ENCODE measurements at places on chromosomes 12 and 14.

- DNase-seq = no peak
Observed at GRCh38 chr12:78703820-78704525, 160.6 kb upstream of the SYT1 start.

- DNase-seq = no peak
Observed at GRCh38 chr12:67243260-67243659, 25.9 kb upstream of the CAND1 start.

GRCh38 chr12:16492240-16492639, 113.7 kb downstream of the LMO3 start:
- no peak for DNase-seq

GRCh38 chr12:1797991-1798640, 22.2 kb upstream of the LRTM2 start:
- DNase-seq = no peak

DNA sequence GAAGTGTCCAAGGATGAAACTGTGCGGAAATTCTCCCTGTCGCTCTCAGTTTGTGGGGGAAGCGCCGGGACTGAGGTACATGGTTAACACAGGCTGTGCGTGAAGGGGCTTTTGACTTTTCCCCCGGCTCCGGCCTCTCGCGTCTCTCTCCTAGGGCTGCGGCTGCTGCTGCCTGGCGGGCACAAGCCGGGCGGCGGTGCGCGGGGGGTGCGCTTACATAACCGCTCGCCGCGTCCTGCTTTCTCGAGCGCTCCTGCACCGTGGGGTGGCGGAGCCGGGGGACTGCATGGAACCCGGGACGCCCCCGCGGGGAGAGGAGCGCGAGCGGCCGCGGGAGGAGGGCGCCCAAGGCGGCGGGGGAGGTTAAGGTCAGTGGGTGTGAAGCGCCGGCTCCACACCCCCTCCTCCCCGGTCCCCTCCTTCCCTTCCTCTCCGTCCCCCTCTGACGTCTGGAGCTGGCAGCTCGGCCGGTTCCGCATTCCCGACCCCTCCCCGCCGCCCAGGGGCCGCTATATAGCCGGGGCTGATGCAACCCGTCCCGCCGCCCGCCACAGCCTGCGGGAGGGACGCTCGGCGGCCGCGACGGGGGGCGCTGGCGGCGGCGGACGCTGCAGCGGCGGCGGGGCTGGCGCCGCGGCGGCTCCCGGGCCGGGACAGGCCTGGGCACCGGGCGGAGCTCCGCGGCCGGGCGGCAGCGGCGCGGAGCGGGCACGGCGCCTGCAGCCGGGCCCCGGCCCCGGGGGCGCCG, at the start of gene JDP2:
Gene JDP2 (plus strand): TSS at position 541 of the 748 bp plus-strand sequence. CDS start 9,899 bp downstream, outside the sequence.
- DNase-seq = no peak

DNA sequence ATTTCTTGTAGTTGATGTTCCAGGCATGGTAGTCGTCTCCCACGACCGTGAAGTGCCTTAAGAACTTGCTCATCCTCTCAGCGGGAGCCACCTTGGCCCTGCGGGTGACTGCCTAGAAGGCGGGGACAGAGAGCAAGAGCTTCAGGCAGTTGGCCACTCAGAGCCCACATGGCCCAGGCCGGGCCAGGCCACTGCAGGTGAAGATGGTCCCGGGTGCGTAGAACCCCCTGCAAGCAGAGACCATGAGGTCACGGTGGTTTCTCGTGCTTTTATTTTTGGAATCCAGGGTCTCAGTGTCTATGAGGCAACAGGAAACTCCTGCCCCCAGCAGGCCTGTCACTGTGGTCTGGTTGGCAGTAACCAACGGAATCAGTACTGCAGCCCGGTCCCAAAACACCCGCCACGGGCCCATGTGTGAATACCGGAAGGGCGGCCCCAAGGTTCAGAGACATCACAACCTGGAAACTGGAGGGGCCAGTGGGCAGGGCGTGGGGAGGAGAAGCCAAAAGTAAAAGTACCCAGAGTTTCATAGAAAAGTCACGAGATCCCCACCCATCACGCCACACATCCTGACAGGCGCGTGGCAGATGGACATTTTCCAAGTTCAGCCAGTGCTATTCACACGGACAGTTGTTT, 27.5 kb downstream of the HVCN1 start:
- DNase-seq = no peak

- no peak for DNase-seq
Observed at GRCh38 chr12:111544032-111544431, 55.1 kb downstream of the ATXN2 start.

- DNase-seq = peak; percentile 52
Observed at GRCh38 chr12:50221228-50222008, 54.2 kb upstream of the CERS5 start.

- no peak for DNase-seq
Observed at GRCh38 chr12:30985814-30986452, 59.4 kb downstream of the TSPAN11 start.

GRCh38 chr14:36493761-36494160, 26.3 kb downstream of the NKX2-1 start:
- DNase-seq = no peak

DNA sequence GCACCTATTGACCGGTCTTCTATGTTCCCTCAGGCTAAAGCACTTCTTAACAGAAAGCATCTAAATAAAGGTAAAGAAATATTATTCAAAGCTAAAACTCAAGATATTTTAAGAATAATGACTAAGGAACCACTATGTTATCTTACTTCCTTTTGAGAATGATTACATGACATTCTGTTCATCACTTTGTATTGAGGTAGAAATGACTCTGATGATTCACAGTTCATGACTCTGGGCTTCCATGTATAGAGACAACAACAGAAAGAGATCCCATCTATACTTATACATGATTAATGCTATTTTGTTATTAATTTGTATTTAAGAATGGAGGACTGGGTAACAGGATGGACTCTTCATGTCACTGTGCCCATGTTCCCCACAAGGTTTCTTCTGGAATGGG, 218.3 kb upstream of the OR4E1 start:
- no peak for DNase-seq

DNA sequence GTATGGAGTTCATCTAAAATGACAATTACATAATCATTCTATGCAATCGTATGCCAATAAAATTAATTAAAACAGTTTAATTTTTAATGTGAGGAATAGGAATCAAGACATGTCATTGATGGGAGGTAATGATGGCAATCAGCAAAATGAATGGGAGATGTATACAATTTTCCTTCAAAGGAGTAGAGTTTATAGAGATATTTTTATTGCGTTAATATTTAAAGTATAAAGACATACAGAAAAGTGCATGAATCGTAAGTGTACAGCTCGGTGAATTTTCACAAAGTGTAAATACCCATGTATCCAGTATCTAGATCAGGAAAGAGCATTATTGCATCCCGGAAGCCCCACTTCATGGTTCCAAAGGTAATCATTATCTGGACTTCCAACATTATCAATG, 1.2 kb downstream of the MIPOL1 start:
- DNase-seq = no peak

- DNase-seq = no peak
Observed at GRCh38 chr14:65159281-65160062, 57.2 kb upstream of the MAX start.

DNA sequence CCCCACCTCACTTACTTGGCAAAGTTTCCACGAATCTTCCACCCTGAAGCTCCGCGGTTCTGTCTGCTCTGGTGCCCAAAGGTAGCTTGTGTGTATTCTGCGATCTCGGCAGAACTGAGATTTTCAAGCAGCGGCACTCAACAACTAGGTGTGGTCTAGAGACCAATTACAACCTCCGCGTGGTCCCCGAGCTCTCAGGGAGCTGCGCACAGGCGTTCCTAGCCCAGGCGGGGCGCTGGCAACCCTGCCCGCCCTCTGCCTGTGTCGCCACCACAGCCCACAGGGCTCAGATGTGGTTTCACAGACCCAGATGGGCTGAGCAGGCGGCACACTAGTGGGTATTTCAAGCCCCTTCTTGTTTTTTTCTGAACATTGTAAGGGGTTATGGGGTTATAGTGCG, 1.5 kb upstream of the DIABLO start:
- no peak for DNase-seq

GRCh38 chr14:88225721-88226120, 97.3 kb downstream of the KCNK10 start:
- no peak for DNase-seq

DNA sequence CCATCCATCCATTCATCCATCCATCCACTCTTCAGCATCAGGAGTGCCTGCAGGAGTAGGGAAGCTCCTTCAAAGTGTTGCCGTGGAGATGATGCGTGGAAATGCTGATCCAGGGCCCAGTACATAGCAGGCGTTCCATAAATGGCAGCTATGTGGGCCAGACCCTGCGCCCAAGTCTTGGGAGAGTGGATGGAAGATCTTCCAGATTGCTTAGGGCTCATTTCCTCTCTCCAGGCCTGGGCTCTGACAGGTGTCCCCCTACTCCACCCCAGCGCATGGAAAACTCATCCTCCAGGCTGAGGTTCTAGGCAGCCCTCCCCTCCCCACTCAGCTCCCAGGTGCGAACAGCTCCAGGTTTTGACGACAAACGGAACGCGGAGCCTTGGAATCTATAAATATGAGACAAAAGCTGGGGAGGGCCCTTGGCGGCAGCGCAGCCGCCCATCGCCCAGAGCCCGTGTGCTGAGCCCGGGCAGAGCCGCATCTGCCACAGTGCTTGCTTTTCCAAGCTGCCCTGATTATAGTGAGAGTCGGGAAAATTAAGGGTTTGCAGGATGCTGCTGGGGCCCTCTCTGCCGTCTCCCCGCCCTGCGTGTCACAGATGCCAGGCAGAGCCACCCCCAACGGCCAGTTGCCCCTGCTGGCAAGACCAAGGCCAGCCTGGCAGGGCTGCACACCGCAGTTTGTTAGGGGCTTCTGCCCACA, 1.6 kb downstream of the BEGAIN start:
- no peak for DNase-seq

- DNase-seq = no peak
Observed at GRCh38 chr14:92513204-92513965, at the start of gene RIN3. RIN3 (plus strand) TSS chr14:92513781; CDS start chr14:92513933, 152 bp downstream.

DNA sequence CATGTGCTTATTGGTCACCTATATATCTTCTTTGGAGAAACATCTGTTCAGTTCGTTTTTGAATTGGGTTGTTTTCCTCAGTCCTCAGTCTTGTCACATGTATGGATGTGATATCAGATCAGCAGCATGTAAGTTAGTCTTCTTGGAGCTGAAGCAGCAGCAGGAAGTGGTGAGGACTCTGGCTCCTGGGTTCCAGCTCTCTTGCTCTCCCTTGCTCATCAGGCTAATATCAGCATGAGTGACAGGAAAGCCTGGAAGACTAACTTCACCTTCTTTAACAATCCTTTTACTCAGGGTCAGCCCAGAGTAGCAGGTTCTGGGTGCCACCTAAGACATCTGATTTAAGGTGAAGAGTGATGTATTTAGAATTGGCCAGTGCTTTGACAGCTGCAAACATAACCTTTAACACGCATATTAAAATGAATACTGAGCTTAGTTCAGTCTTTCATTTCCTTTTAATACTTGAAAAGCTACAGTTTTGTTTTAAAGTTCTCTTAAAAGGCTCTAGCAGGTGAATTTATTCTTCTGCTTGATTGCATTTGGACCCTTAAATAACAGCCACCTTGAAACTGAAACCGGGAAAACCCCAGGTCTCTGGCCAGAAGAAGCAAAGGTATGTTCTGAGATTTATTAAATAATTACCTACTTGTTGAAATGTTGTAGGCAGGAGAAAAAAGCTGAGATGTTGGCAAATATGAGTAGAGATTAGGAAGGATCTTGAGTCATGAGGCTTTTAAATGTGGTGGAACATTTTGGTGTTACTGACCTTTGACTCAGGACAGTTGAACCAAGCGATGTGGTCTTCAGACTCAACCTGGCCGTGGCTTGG, 54.3 kb downstream of the DRAM1 start:
- DNase-seq = no peak

DNA sequence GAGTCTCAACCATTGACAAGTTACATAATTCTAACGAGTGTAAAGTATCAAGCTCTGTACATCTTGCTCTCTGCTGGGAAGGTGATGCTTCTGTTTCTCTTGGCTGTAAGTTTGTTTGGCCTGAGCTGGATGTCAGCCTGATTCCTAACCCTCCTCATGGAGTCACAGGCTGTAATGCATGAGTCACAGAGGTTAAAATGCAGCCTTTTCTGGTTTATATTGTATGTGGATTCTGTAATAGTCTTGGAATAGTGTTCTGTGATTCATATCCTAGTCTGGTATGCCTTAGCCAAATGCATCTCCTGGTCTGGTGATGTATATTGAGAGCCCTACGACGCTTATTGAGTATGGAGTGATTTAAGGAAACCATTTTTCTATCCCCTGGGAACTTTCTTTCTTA, 104.5 kb upstream of the FRMD6 start:
- DNase-seq = peak; percentile 73

DNA sequence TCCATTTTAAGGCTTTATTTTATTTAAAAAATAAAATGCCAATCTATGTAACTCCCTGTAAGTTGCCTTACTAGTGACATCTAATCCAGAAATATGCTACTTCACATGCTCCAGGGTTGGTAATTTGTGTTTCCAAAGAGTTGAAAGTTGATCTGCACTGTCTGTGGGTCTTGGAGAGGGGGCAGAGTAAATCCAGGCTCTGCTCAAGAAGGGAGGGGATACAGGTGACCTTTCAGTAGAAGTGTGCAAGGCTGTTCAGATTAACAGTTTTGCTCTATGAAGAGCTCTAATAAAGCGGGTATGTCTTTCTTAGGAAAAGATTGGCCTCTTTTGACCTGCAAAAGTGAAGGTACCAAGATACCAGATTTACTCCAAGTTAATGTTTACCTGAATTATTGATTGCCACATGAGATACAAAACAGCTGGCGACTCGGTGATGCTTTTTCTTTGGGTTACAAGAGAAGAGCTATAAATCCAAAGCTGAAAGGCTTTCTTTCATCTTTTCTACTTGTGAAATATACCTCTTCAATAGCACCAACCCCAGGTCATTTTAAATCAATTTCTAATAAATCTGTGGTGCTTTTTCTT, 75.6 kb upstream of the FLRT2 start:
- no peak for DNase-seq

DNA sequence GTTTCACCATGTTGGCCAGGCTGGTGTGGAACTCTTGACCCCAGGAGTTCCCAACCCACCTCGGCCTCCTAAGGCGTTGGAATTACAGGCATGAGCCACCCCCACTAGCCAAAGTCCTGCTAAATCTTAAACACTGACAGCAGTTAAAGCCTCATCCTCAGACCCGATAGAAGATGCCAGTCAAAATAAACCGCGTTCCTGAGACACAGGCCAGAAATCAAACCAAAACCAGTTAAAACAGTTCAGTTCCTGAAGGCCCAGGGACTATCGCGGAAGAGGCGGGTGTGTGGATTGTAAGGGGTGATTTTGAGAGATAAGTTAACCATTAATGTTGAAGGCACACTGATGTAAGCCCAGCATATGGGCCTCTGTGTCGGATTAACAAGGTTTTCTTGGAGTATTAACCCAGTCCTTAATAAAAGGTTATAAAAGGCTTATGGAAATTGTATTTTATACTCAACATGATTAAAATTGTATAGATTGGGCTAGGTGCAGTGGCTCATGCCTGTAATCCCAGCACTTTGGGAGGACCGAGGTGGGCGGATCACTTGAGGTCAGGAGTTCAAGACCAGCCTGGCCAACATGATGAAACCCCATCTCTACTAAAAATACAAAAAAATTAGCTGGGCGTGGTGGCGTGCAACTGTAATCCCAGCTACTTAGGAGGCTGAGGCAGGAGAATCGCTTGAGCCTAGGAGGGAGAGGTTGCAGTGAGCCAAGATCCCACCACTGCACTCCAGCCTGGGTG, 18.7 kb upstream of the CDCA4 start:
- DNase-seq = no peak

- no peak for DNase-seq
Observed at GRCh38 chr14:91229743-91230200, 14.7 kb downstream of the GPR68 start.
